ENCODE measurements at places on chromosomes 13 and 19. TPM values are rescaled to one million over a fixed set of nuclear protein-coding genes. Genes with fewer than 3 reads are reported as not detected.

LHFPL6 gene
- polyA plus RNA-seq = 0.31 TPM

IRGC gene
- polyA plus RNA-seq = not detected

ZNF285 gene
- polyA plus RNA-seq = not detected

CACNG6 gene
- polyA plus RNA-seq = not detected

LRRC4B gene
- not detected for polyA plus RNA-seq

DNA sequence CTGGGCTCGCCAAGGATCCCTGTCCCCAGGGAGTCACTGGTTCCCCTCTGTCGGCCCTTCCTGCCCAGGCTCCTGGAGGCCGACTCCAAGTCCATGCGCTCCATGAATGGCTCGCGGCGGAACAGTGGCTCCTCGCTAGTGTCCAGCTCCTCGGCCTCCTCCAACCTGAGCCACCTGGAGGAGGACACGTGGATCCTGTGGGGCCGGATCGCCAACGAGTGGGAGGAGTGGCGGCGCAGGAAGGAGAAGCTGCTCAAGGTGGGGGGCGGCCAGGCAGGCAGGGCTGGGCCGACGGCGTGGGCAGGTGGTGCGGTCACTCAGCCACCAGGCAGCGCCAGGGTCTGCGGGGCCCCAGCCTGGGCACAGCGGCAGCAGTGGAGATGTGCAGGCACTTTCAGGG lies 17.6 kb downstream of the EVI5L start:
- H3K36me3 ChIP-seq = no peaks in the 10 kb centered on the region
- H3K27me3 ChIP-seq = no peaks in the 10 kb centered on the region
- H3K4me1 ChIP-seq = no peaks in the 10 kb centered on the region
- no peak overlapping the region for H3K4me3 ChIP-seq
- no peak overlapping the region for H3K27ac ChIP-seq

DNA sequence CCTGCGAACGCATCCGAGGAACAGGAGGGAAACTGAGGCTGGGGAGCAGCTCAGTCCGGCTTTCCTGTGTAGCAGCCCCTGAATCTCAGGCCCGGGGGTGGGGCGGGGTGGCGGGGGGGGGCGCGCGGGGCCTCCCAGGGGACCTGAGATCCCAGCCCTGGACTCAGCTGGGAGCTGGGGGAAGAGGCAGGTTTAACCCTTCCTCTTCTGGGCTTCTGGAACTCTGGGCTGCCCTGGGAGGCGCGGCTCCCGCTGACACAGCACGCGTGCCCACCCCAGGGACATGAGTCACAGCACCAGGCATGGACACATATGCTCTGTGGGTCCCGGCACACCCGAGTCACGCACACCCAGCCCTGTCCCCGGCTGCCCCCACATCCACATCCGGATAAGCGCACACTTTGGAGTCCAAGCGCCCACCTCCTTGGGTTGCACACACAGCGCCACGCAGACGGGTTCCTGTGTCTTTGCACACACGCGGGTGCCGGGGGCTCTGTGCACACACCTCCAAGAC lies 3.5 kb upstream of the CIRBP start:
- H3K27me3 ChIP-seq = peaks cover 8% of the 10 kb centered on the region
- peak overlapping the region; percentile 39 for H3K4me3 ChIP-seq
- H3K4me1 ChIP-seq = peaks cover 75% of the 10 kb centered on the region
- DNase-seq = peak; percentile 88

- H3K4me1 ChIP-seq = peaks cover 13% of the 10 kb centered on the region
- no peak for DNase-seq
- no peak overlapping the region for H3K4me3 ChIP-seq
- no peaks in the 10 kb centered on the region for H3K27me3 ChIP-seq
- H3K27ac ChIP-seq = no peak overlapping the region
- no peaks in the 10 kb centered on the region for H3K36me3 ChIP-seq
Observed at GRCh38 chr19:55465460-55466240, 1.1 kb upstream of the C19orf85 start.

GRCh38 chr19:19547674-19548336 lies 9.7 kb downstream of the CILP2 start:
- no peak for DNase-seq
- H3K27ac ChIP-seq = no peak overlapping the region
- peaks cover 8% of the 10 kb centered on the region for H3K4me1 ChIP-seq
- no peaks in the 10 kb centered on the region for H3K27me3 ChIP-seq

GRCh38 chr19:6527893-6528543 lies 2.8 kb upstream of the TNFSF9 start:
- no peak for DNase-seq
- H3K36me3 ChIP-seq = no peaks in the 10 kb centered on the region
- no peak overlapping the region for H3K4me3 ChIP-seq

DNA sequence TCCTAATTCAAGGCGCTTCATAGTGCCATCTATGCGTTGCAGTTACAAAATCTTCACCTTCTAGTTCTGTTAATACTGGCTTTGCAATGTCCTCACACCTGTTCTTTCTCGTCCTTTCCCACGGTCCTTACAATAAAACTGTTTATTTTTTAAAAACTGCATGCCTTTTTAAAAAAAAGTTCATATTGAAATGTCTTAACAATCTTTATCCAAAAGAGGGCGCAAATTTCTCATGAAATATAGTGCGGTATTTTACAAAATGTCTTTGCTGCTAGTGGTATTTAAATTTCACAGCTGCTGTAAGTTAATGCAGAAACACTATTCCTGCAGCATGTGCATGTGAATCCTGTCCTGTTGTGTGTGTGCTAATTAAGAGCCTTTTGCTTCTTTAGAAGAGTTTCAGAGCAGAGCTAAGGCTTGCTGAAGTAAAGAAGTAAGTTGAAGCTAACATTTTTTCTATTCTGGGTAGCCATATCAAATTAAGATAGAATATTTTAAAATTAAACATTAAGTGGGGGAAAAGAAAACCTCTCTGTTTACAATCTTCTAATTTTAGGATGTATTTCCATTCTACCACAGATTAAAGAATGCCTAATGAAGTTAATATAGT lies 15.8 kb upstream of the CLDN10 start:
- no peaks in the 10 kb centered on the region for H3K36me3 ChIP-seq
- no peak overlapping the region for H3K4me3 ChIP-seq
- no peak for DNase-seq
- no peaks in the 10 kb centered on the region for H3K27me3 ChIP-seq
- H3K4me1 ChIP-seq = peaks cover 7% of the 10 kb centered on the region

GRCh38 chr19:38204728-38205127 lies 19.3 kb downstream of the DPF1 start:
- H3K4me3 ChIP-seq = no peak overlapping the region
- H3K27me3 ChIP-seq = peaks cover 9% of the 10 kb centered on the region
- H3K36me3 ChIP-seq = peaks cover 10% of the 10 kb centered on the region
- DNase-seq = no peak
- no peaks in the 10 kb centered on the region for H3K4me1 ChIP-seq

DNA sequence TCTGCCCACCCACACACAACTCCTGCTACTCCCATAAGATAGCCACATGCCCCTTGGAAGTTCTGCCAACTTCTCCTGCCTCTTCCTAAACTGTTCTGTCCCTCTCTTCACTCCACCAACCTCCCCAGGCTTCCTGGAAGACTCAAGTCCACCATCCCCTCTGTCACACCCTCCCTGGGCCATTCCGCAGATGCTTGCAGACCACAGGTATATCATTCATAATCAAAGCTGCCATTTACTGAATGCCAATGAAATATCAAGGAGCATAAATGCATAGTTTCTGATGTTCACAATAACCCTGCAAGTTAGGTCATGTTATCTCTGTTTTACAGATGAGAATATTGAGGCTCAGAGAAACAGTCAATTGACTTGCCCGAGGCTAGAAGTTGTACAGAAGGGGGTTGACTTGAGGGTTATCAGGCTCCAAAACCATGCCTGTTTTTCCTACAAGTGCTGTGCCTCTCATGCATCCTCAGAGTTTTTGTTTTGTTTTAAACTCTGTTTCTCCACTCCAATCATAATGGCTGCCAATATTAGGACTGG lies 135.6 kb downstream of the SLC7A1 start:
- H3K36me3 ChIP-seq = no peaks in the 10 kb centered on the region
- no peaks in the 10 kb centered on the region for H3K4me1 ChIP-seq
- H3K27ac ChIP-seq = no peak overlapping the region
- H3K27me3 ChIP-seq = no peaks in the 10 kb centered on the region
- H3K4me3 ChIP-seq = no peak overlapping the region
- DNase-seq = no peak

GRCh38 chr13:97727991-97728390 lies 225.5 kb upstream of the IPO5 start:
- H3K4me1 ChIP-seq = no peaks in the 10 kb centered on the region
- DNase-seq = no peak
- no peak overlapping the region for H3K27ac ChIP-seq
- H3K27me3 ChIP-seq = no peaks in the 10 kb centered on the region
- no peaks in the 10 kb centered on the region for H3K36me3 ChIP-seq

DNA sequence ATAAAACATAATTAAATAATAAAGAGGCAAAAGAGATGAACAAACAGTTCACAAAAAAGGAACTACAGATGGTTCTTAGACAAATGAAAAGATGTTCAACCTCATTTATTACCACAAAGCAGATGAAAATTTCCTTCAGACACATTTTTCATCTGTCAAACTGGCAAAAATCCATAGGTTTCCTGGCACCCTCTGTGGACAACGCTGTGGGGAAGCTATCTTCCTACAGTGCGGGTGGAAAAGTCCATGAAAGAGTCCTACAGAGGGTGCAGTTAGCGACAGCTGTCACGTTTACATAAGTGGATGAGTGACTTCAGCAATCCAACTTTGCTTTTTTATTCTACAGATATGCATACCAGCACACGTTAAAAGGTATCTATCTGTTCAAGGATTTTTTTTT lies 30.3 kb upstream of the PDCD5 start:
- no peaks in the 10 kb centered on the region for H3K36me3 ChIP-seq
- H3K27ac ChIP-seq = no peak overlapping the region
- DNase-seq = no peak
- H3K4me3 ChIP-seq = no peak overlapping the region
- H3K27me3 ChIP-seq = no peaks in the 10 kb centered on the region
- H3K4me1 ChIP-seq = no peaks in the 10 kb centered on the region

DNA sequence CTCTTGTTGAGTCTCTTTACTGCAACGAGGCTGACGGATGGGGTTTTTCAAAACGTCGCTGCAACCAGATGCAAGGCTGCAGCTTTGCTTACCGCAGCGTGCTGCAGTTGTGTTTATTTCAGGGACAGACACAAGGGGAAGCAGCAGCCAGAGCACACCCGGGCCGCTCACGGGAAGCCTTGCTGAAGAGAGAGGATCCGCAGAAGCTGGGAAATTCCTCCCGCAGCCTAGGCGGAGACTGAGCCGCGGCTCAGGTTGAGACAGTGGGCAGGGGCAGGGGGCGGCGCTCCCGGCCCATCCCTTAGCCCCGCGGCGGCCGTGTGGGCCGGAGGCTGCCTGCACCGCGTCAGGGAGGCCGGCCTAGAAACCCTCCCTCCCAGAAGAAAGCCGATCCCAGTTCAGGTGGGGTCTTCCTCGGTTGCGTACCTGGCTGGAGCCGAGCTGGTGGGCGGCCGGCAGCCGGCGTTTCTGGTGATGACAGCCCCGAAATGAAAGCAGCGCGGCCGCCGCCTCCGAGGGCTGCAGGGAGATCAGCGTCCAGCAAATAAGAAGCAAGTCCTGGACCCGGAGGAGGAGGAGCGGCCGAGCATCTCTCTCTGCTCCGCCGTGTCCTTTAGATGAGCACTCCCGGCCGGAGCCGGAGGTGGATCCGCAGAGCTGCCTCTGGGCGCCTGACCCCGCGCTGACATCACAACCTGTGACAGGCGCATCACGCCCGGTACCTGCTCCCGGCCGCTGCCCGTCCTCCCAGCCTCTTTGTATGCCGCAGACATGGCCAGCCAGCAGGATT lies at the start of gene FRY:
Gene FRY (plus strand): TSS at position 750 of the 790 bp plus-strand sequence. CDS start 22 bp downstream, at position 772.
- no peaks in the 10 kb centered on the region for H3K36me3 ChIP-seq
- no peaks in the 10 kb centered on the region for H3K27me3 ChIP-seq
- H3K4me3 ChIP-seq = peak within 1 kb of the TSS; percentile 91
- H3K4me1 ChIP-seq = peaks cover 60% of the 10 kb centered on the region

- no peaks in the 10 kb centered on the region for H3K27me3 ChIP-seq
- no peak for DNase-seq
- no peaks in the 10 kb centered on the region for H3K4me1 ChIP-seq
- H3K27ac ChIP-seq = no peak overlapping the region
Observed at GRCh38 chr13:29922896-29923295, 72.5 kb upstream of the UBL3 start.

Data from CD14-positive monocyte (primary cell).